ENCODE measurements at places on chromosomes 7 and 10.
A peak's percentile ranks its signal among the peaks of the same experiment; 100 is the strongest.

DNA sequence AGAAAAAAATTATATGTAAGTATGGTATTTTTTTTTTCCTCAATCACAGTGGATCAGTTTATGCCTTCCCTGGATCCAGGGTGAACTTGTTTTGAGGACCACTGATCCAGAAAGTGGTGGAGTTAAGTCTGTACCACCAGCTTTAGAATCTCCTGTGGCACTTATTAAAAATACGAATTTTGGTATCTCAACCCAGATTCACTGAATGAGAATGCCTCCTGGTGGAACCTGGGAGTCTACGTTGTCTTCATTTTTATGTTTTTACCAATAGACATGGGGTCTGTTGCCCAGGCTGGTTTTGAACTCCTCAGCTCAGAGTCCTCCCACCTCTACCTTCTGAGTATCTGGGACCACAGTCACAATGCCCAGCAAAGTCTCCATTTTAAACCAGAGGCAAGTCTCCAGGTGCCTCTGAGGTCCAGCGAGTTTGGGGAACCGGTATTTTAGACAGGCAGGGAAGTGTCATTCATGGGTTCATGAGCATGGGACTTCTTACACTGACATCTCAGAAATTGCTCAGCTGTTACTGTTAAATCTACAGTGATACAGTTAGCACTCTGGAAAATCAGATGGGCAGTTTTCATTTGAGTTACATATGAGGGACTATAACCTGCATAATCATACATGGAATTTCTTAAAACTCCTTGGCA is 200.9 kb downstream of the AUTS2 start:
- DNase-seq = no peak

- DNase-seq = peak; percentile 74
Measured at GRCh38 chr7:30563326-30563942, 31.2 kb upstream of the GARS1 start.

DNA sequence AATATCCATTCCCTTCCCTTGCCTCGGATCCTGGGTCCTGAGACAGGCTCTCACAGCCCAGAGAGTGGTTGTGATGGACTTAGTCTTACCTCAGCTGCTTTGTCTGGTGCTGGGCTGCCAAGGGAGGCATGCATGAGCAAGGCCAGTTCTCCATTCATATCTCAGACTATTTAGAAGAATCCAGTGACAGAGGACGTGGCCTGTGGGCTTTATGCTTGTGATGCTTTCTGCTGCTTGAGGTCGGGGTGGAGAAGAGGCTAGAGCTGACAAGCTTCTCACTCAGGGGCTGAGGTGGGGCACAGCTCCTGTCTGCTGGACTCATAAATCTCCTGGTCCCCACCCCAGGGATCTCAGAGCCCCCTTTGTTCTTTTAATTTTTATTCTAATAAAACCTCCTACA is 66.8 kb downstream of the DNAJC12 start:
- DNase-seq = no peak

- DNase-seq = no peak
Measured at GRCh38 chr10:52031771-52032170, 282.3 kb upstream of the DKK1 start.

- peak; percentile 33 for DNase-seq
Measured at GRCh38 chr10:86205306-86206239, 161.0 kb downstream of the GRID1 start.

GRCh38 chr7:79298145-79298760 is 155.2 kb downstream of the MAGI2 start:
- DNase-seq = no peak

DNA sequence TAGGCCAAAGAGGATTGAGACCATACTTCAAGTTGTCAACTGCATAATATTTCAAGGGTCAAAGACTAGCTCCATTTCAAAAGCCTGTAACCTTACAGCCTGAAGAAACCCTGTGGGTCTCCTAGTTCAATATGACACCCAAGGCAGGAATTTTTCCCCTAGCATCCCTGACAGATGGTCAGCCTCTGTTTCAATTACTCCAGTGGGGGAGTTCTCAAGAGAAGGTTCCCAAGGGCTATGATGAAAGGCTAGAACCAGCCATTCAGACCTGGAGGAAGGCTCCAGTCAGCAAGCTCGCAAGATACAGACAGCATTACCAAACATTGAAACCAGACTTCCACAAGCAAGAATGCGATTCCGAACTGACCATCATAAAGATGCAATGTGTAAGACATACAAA is 1.6 kb downstream of the HTR7 start:
- no peak for DNase-seq

GRCh38 chr10:91391920-91392319 is 18.2 kb upstream of the HECTD2 start:
- no peak for DNase-seq

DNA sequence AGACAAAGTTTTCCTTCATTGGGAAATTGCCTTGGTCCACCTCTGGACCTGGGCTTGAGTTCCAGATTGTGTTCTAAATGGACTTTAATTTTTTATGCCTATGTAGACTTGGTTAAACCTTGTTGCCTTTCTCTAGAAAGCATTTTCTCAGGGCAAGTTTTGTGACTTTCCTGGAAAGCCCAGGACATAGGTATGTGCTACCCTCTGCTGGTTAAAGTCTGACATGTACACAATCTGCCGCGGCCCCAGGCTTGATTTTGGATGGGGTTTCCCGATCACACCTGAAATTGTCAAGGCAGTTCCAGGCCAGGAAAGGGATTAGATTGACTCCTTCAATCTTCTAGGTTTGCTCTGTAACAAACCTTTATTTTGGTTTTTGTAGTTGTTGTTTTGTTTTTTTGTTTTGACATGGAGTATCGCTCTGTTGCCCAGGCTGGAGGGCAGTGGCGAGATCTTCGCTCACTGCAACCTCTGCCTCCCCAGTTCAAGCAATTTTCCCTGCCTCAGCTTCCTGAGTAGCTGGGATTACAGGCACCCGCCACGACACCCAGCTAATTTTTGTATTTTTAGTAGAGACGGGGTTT is 14.1 kb upstream of the AKR1B10 start:
- DNase-seq = no peak

GRCh38 chr10:125011171-125011925 is 69.4 kb downstream of the ZRANB1 start:
- no peak for DNase-seq

GRCh38 chr10:119595134-119595675 is 1.6 kb downstream of the TIAL1 start:
- no peak for DNase-seq

- no peak for DNase-seq
Measured at GRCh38 chr7:7443806-7444350, 91.8 kb downstream of the COL28A1 start.

- no peak for DNase-seq
Measured at GRCh38 chr10:89163265-89163995, 43.7 kb downstream of the CH25H start.

DNA sequence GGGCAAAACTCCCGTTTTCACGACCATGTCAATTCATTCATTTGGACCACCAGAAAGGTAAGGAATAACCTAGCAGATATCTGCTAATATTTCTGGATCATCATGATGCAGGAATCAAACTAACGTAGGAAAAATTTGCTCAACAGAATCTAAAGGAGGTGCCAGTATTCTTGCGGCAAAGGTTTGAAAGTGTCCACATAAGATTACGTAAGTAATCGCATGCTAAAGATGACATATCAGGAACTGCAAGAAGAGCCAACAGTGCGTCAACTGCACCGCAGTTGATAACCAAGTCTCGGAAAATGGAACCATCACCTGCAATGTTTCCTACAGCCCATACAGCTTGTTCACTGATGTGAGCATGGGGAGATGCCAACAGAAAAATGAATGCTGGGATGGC is 194.1 kb upstream of the ZNF804B start:
- DNase-seq = no peak

DNA sequence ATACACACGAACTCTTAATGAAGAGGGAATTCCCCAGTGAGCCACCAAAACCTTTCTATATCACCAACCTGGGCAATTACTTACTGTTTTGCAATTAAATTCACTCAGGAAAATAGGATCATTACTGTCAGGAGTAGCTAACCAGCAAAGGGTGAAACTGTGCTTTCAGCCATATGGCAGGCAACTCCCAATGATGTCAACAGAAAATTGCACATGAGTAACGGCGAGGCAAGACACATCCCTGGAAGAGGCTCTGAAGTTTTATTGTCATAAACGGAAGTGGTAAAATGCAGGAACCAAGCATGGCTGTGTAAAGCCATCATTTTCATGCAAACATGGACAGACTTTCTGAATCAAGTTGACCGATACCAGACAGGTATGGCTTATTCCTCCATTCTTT is 548.9 kb upstream of the AUTS2 start:
- DNase-seq = no peak

DNA sequence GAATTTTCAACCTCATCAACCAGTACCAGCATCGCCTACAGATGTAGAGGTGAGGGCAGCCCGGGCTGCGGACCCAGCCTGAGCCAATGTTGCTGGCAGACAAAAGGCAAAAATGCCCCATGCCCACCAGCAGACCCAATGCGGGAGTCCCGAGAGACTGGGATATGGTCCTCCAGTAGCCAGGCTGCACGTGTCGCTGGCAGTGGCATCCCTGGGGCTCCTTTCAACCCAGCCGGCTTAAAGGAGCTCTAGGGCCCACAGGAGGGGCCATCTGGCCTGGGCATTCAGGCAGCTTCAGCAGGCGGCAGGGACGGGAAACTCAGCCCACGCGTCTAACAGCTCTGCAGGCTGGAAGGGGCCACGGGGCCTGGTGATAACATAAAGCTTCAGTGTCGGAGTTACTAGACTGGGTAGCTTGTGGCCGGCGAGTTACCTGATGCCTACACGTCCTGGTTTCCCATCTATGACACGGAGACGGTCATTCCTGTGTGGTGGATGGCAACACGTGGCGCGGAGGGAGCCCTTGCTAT is 70.7 kb downstream of the PROSER2 start:
- DNase-seq = no peak

DNA sequence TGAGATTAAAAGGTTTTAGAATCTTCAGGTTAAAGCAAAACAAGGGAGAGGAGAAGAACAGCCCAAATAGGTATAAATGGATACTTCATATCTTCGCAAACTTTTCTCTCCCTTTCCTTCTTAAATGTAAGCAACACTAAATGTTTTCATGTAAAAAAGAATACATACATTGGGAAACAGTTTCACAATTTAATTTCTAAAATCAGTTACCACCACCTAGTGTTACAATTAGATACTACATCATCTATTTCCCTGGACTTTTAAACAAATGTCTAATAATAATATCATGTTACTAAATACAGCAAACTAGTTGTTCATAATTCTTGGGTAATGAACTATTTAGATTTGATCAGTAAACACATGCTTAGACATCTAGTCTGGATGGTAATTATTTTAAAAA is 35.8 kb downstream of the MINDY3 start:
- DNase-seq = no peak

All from RWPE2 (cell line).